Activated naive CD4-positive, alpha-beta T cell treated with Interleukin-2 at 50 U/mL for 16 hours (primary cell): ENCODE measurements at places on chromosomes 1 and 21.

DNA sequence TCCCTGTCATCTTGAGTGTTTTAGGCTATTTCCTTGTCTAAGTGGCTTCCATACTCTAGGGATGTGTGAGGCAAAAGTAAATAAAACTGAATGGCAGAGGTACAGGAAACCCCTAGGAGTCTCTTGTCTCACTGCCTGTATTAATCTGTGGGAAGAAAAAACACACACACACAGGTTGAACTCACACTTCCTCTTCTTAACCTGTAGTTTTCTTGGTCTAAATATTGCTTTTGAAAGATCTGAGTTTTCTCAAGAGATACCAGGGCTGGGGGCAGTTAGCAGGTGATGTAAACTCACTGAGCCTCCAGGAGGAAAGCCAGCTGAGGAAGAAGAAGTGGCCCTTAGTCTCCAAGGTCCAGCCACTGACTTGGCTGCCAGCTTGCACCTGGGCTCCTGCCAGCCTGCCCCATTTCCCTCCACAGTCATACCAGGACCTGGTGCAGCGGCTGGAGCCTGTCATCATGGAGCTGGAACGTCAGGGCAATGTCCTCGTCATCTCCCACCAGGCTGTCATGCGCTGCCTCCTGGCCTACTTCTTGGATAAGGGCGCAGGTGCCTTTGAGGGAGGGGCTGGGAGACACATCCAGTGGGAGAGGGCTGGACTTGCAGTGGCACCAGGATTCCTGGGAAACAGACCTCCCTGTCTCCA is 16.9 kb downstream of the PFKFB2 start:
- no peak for DNase-seq

DNA sequence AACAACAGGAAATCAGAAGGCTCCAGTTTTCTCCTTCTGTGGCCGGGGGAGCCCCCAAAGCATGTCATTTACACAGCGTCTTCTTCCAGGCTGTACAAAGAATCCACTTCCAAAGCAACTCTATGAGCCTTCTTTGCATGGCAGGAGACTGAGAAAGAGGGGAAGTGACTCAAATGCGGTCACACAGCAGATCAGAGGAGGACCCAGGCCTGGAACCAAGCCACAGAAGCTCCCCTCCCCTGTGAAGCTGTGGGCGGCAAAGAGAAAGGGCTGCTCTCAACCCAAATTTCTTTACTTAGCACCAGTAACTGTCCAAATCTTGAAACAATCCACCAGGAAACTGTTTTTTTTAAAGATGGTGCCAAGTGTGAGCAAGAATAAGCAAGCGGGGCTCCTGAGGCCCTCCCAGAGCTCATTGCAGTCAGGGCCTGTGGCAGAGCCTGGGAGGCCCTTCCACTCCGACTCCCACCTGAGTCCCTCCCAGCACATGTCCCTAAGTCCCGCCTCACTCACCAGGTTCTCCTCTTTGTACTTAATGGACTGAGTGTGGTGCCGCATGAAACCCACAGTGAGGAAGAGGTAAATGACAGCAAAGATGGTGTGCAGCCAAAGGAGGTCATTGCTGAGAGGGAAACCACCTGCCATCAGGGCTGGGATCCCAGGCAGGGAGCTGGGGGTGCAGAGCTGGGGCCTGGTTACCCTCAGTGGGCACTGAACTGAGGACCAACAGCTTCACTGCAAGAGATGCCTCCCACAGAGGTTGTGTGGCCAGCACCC is 15.9 kb downstream of the TMEM63A start:
- peak; percentile 80 for DNase-seq

- DNase-seq, result no peak
Observed at GRCh38 chr1:243269461-243269801, 13.6 kb downstream of the SDCCAG8 start.

GRCh38 chr21:45699251-45699942 is 55.9 kb downstream of the PCBP3 start:
- DNase-seq, result no peak

GRCh38 chr1:201353186-201353940 is 24.1 kb downstream of the TNNT2 start:
- DNase-seq, result no peak

DNA sequence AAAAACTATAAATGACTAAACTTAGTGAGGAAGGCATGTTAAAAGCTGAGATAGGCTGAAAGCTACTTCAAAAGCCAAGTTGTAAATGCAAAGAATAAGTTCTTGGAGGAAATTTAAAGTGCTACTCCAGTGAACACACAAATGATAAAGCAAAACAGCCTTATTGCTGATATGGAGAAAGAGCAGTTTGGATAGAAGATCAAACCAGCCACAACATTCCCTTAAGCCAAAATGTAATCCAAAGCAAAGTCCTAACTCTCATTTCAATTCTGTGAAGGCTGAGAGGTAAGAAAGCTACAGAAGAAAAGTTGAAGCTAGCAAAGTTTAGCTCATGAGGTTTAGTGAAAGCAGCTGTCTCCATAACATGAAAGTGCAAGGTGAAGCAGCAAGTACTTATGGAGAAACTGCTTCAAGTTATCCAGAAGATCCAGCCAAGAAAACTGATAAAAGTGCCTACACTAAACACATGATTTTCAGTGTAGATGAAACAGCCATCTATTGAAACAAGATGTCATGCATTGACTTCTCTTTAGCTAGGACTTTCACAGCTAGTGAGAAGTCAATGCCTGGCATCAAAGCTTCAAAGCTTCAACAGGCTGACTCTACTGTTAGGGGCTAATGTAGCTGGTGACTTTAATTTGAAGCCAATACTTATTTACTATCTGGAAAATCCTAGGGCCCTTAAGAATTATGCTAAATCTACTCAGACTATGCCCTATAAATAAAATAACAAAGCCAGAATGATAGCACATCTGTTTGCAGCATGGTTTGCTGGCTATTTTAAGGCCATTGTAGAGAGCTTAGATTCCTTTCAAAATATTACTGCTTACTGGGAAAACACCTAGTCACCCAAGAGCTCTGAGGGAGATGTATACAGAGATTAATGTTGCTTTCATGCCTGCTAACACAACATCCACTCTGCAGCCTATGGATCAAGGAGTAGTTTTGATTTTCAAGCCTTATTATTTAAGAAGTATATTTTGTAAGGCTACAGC is 188.6 kb downstream of the EIF4G3 start:
- DNase-seq, result no peak

DNA sequence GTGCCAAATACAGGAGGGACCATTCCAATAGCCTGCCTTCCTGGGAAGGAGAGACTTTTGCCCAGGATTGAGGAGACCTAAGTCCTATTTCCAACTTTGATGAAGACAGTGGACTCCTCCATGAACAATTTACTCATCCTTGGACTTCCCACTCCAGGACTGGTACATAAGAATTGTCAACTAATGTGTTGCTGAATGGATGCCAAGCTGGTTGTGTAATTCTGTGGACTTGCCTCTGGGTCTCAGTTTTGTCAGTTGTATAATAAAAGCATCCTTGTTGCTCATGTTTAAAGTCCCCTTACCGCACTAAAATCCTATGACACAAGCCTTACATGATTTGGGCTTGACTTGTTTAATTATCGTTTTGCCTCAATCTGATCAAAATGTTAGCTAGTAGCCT is 13.2 kb upstream of the ZP4 start:
- no peak for DNase-seq

GRCh38 chr1:22225858-22226589 is 83.1 kb upstream of the WNT4 start:
- DNase-seq, result no peak

DNA sequence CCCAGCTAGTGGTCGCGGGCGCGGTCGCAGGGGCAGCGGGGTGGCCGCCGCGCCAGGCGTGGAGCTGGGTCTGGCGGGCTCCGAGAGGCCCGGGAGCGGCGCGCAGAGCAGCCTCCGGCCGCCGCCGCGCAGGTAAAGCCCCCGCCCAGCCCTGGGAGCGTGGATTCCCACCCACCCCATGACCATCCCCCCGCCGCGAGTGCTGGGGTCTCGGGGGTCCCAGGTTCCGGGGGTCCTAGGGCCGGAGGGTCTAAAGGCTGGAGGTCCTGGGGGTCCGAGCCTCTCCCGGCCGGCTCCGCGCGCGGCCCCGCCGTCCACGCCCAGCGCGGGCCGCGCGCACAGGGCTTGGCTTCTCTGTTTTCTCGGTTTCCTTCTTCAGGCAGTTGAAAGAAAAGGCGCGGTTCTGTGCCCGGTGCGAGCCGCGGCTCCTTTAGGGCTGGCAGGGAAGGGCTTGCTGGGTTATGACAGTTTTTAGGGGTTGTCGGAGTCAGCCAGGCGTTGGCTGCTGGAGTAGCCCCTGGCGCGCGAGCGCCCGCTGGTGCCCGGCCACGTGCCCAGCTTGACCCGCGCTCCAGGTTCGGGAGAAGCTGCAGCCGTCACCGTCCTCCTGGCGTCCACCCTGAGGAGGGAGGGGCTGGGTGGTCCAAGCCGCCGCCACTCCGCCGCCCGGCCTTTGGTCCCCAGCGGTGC is 359 bp downstream of the LRRC3 start:
- DNase-seq, result peak; percentile 41

- peak; percentile 25 for DNase-seq
Observed at GRCh38 chr1:27109103-27109822, 45.7 kb downstream of the SLC9A1 start.

DNA sequence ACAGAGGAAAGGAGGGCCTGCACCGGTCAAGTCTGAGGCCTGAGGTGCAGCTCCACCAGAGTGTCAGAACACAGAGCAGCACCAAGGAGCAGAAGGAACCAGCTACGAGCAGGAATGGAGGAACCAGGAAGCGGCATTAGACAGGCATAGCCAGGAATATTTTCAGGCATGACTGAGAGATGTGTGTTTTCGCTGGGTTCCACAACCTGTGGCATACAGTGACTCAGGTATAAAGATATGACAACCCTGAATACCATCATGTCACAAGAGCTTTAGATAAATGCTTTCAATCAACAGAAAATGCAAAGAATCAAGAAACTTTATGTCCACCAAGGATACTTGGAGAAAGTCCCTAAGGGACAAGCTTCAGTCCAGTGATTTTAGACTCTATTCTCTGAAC is 189.3 kb upstream of the NRIP1 start:
- DNase-seq, result no peak

DNA sequence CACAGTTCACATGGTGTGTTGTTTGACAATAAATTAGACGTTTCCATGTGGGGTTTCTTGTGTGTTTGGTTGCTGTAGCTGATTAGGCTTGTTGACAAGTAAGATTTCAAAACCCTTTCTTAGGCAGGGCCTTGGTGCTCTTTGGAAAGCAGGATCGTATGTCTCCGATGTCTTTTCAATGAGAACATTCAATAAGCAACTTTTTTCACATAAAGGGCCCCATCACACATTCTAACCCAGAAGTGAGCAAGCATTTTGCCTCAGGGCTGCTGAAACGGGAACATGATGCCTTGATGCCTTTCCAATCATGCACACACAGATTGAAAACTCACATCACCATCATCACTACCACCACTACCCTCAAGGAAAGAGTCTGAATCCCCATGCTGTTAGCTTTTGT is 33.1 kb downstream of the LPAR3 start:
- DNase-seq, result no peak

DNA sequence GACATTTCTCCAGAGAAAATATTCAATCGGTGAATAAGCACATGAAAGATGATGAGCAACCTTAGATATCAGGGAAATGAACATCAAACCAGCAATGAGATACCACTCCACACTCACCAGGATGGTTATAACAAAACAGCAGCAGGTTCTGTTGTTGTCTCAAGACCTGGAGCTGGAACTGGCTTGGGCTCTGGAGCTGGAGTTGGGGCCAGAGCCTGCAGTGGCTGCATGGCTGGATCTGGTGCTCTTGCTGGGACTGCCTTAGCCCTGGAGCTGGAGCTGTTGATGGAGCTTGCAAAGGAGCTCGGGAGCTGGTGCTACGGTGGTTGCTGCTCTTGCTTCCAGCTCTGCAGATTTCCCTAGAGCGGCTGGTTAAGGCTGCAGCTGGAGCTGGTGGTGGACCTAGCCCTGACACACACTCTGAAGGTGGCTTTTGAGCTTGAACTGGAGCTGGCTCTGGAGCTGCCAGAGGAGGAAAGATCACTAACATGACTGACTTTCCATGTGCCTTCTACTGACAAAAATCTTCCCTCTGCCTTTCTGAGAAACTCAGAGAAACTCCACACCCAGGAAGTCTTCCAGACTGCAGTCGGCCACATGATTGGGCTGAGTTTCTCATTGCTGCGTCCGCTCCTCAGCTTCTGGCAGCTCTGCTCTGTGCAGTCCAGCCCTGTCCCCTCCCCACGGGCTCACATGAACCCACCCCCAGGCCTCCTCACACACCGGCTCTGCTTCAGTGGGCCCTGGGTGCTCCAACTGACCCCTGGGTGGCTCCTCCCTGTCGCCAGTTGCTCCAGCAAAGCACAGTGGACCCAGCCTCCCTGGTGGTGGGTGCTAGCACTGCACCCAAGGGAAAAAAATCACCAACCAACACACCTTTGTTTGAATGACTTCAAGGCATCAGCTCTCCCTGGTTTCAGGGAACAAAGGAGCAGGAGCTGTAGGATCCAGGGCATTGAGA is 139.1 kb upstream of the FMN2 start:
- no peak for DNase-seq
